NCI-H1105 (cell line): ENCODE measurements at places on chromosomes 16 and 17.

DNA sequence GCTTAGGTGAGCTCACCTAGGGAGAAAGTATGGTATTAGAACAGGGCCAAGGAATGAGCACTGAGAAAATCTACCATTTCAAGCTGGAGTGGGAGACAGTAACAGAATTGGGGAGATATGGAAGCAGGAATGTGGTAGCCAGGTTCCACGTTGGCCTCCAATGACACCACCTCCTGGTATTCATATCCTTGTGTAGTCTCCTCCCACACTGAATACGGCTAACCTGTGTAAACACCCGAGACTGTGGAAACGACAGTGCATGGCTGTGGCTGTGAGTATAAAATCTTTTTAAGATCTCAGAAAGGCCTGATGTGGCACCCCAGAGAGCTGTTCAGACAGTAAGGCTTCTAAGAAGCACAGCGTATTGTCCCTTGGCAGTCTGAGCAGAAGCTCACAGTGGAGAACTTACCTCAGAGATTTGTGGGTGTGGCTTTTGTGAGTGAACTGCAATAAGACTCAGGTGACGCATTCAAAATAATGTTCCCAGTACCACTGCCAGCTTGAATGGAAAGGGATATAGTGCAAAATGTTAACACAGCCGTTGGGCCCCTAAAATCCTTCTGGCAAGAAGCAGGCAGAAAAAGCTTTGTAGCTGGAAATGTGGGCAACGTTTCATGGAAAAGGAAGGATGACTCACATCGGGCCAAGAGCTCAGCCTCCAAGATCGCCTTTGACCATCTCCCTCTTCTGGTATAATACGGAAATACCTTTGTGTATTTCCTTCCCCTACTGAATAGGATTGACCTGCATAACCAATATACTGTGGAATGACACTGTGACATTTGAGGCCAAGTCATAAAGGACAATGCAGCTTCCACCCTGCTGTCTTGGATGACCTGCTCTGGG lies 14.4 kb downstream of the SDR42E1 start:
- DNase-seq: no peak

GRCh38 chr17:81990836-81991683 lies 13.6 kb downstream of the ASPSCR1 start:
- DNase-seq: no peak

DNA sequence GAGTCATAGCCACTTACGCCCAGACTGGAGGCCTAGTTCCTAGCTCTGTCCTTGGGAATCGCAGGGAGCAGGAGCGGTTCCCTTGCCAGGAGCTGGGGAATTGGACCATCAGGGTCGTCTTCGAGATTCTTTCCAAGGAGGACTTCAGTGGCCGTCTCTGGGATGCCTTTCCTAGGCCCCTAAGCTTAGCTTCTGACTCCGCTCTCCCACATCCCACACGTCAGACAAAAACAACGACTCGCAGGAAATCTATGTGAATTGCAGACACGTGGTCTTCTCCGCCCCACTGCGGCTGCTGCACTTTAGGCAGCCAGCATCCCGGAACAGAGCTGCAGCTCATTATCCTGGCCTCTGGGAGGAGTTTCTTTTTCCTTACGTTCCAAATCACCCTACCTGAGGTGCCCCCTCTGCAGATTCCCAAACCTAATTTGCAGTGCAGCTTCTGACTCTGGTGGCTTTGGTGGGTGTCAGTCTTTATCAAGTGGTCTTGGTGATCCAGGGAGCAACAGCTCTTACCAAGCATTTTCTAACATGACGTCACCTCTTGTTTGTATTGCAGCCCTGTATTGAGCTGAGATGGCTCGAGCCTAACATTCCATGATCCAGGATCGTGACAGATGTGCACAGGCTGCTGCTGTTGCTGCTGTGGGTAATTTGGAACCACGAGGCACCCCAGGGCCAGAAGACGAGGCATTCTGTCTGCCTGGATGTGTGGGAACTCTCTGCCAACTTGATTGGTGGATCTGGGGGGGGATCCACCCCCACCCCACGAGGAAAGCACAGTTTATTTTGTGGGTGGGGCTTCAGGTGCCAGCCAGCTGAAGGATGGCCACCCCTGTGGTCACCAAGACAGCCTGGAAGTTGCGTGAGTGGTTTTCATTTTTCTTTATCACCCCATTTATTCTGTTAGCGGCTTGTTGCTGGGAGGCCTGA lies 1.1 kb downstream of the KATNB1 start:
- peak; percentile 14 for DNase-seq

DNA sequence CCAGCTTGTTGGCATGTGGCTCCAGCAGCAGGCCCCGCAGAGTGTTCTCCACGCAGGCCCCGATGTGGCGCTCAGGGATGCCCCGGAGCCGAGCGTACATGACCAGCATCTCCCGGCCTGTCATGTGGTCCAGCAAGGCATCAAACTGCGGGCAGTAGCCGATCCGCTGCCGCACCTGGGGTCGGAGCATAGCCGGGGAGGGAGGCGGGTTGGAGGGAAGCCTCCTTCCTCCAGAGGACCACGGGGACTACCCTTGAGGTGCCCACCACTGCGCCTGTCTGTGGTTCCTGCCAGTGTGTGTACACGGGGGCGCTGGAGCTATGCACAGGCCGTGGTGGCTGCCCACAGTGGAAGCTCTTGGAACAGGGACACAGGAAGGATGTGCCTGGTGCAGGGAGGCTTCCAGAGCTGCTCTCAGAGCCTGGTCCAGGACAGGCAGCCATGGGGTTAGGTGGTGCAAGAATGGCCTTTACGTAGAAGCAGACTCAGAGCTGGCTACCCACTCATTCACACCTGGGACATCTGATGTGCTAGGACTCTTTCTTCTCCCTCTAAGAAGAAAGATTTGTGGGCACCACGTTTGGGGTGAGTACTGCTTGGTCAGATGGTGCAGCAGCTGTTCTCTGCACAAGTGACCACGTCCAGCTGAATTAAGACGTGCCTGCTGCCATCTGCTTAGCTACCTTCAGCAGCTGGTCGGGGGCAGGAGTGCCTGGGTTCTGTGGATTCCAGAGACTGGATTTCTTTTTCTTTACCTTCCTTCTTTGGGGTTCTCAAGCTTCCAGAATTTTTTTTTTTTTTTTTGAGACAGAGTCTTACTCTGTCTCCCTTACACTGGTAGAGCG lies 11.3 kb upstream of the RNPS1 start:
- no peak for DNase-seq

GRCh38 chr16:64282181-64282580 lies 839.7 kb downstream of the CDH11 start:
- DNase-seq: no peak

GRCh38 chr17:59361916-59362810 lies 30.7 kb downstream of the YPEL2 start:
- no peak for DNase-seq

- no peak for DNase-seq
Measured at GRCh38 chr16:4945560-4946502, 8.9 kb upstream of the PPL start.

DNA sequence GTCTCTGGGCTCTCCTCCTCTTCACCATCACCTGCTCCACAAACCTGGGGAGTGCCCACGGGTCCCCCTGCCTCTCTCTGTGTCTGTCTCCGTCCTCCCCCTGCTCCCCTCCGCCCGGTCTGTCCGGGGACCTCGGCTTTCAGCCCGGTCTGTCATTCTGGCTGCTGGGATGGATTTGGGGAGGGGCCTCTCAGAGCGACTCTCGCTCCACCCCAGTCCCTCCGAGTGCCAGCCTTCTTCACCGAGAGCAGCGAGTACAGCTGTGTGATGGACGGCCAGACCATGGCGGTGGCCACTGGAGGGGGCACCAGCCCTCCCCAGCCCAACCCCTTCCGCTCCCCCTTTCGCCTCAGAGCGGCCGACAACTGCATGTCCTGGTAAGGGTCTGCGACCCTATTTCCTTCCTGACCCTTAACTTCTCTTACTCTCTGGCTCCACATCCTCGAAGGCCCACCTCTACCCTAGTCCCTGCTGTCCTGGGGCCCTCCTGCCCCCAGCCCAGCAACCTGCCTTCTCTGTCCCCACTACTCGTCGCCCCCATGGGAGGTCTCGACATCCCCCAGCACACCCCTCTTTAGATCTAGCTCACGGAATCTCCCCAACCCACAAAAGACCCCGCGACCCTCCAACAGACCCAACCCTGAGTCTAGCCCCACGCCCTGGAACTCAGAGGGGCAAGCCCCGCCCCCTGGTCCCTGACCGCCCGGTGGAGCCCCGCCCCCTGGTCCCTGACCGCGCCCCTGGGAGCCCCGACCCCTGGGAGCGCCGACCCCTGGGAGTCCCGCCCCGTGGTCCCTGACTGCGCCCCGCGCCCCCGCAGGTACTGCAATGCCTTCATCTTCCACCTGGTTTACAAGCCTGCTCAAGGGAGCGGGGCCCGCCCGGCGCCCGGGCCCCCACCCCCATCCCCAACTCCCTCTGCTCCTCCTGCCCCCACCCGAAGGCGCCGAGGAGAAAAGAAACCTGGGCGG lies 5.6 kb upstream of the CXCL16 start:
- no peak for DNase-seq

DNA sequence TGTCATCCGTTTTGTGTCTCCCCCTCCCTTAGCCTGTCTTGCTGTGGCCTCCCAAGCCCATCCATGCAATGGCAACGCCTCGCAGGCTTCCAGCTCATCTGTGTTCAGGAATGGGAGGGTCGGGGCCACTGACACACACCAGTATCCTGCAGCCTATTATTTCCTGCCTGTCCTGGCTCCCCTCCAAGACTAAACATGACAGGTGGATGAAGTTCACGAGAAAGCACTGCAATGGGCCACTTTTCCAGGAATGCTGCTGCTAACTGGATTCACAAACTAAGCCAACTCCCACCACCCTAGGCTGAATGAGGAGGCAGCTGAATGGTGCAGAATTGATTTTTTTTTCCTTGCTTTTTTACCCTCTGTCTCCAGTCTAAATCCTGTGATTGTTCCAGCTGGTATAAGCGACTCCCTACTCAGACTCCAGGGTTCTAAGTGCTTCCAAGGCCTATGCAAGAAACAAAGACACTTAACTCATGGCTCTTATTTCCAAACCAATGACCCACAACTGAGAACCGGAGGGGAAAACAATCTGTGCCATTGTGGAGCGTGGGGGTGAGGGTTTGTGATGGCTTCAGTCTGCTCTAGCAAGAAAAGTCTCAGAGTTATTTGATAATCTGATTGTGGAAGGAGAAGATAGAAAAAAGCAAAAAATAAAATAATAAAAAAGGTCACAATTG lies 23.3 kb downstream of the TMEM100 start:
- DNase-seq: no peak

- no peak for DNase-seq
Measured at GRCh38 chr16:47033176-47033575, 59.7 kb upstream of the DNAJA2 start.
